HepG2 (cell line): ENCODE measurements at places on chromosomes 5 and 9. TPM values are rescaled to one million over a fixed set of nuclear protein-coding genes. Genes with fewer than 3 reads are reported as not detected.

The ENTPD8 gene
- total RNA-seq, result 0.21 and 0.44 TPM in 2 replicates

The DTWD2 gene
- 6.0 and 7.9 TPM in 2 replicates for total RNA-seq

The KCNV2 gene
- not detected in 2 replicates for total RNA-seq

The UBE2D2 gene
- total RNA-seq, result 109 and 118 TPM in 2 replicates

The CCDC152 gene
- total RNA-seq, result 0.15 and 0.20 TPM in 2 replicates

The ANKRD18A gene
- total RNA-seq, result 4.3 and 5.9 TPM in 2 replicates

The COL5A1 gene
- total RNA-seq, result not detected in 2 replicates

The PDCD1LG2 gene
- not detected in 2 replicates for total RNA-seq

DNA sequence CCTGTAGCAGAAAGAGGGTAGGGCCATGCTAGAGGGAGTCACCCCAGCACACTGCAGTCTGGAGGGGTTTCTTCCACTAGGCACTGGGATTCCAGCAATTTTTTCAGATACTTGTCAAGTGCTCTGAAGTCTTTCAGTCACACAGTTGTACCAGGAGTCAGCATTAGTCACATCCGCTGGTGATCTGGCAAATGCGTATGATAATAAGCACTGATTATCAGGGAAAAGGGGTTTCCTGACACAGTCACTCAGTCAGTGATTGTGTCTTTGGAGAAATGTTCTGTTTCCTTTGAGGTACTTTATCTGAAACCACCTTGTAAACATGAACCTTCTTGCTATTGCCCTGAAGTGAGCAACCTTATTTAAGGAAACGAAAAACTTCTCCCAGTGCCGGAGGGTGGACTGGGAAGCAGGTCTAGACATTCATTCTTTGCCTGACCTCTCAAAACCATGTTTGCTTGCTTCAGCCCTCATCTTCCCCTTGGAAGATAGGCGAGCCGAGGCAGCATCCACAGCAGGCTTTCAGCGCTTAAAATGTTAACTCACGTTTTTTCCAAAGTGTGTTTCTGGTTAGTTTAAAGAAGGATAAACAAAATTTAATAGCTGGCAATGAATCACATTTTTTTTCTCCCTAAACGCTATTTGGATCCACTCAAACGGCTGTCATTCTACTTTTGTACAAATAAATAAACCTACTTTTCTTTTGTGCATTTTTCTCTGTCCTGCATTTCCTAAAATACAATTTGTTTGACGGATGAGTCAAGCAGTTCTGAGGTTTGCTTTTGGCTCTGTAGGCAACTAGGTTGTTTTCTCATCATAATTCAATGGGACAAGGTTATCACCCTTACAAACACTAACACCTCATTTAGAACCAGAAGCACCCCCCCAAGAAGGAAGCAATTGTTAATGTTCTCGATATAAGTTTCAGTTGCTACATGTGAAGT, 77.7 kb downstream of the FOXD1 start:
- peaks cover 37% of the 10 kb centered on the region for H3K27me3 ChIP-seq
- DNase-seq, result no peak
- H3K27ac ChIP-seq, result no peak overlapping the region
- no peak overlapping the region for H3K4me3 ChIP-seq

GRCh38 chr9:32565967-32566366, 7.0 kb downstream of the NDUFB6 start:
- no peak overlapping the region for H3K4me3 ChIP-seq
- H3K4me1 ChIP-seq, result peaks cover 5% of the 10 kb centered on the region
- peaks cover 40% of the 10 kb centered on the region; the same call in 2 of the 3 replicates for H3K36me3 ChIP-seq
- H3K27me3 ChIP-seq, result no peaks in the 10 kb centered on the region
- H3K27ac ChIP-seq, result no peak overlapping the region
- DNase-seq, result no peak

- peaks cover 11% of the 10 kb centered on the region for H3K27me3 ChIP-seq
- DNase-seq, result peak; percentile 18
- H3K36me3 ChIP-seq, result no peaks in the 10 kb centered on the region
- no peaks in the 10 kb centered on the region for H3K4me1 ChIP-seq
Measured at GRCh38 chr5:180607861-180608571, 16.7 kb upstream of the SCGB3A1 start.

DNA sequence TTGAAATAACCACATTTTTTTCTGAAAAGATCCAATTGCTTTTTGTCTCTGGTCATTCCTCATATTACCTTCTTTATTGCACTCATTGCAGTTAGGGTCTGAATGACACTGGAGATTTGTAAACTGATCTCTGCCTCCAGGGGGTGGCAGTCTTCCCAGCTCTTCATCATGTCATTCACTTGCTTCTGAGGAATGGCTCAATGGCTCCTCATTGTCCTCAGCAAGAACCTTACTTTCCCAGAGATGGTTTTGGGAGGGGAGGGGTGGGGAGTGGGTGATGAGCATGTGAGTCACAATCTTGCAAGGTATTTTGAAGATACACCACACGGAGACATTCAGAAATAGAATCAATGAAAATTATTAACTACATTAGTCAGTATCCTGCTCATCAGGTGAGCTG, 159.8 kb upstream of the GAS1 start:
- H3K36me3 ChIP-seq, result no peaks in the 10 kb centered on the region
- H3K27me3 ChIP-seq, result no peaks in the 10 kb centered on the region
- DNase-seq, result no peak
- H3K27ac ChIP-seq, result no peak overlapping the region
- no peaks in the 10 kb centered on the region for H3K4me1 ChIP-seq

DNA sequence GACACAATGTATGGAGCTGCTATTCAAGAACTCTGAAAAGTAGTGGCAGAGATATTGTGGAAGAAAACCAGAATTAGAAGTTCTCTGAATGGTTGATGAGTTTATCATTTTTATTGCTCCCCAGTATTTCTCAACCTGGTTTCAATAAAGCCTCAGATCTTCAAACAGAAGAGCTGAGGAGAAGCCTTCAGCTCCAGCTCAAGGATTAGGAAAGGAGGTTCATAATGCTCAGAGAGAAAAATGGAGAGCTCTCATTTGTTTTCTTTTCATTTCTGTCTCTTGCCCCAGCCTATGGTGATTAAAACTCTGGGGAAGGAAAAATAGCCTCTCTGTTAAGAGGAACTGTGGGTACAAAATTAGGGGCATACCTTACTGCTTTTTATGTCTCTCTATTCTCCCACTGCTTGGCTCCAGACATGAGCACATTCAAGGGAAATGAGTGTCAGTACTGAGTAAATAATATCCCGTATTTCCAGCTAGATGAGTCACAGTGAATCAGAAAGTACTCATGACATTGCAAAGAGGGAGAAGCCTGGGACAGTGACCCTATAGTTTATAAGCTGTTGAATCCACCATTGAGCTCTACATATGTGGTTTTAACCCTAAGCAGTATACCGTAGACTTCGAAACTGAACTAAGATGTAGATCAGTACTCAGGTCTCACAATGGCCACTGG, 138.1 kb downstream of the EMB start:
- H3K36me3 ChIP-seq, result no peaks in the 10 kb centered on the region
- H3K4me1 ChIP-seq, result no peaks in the 10 kb centered on the region
- H3K27ac ChIP-seq, result no peak overlapping the region

DNA sequence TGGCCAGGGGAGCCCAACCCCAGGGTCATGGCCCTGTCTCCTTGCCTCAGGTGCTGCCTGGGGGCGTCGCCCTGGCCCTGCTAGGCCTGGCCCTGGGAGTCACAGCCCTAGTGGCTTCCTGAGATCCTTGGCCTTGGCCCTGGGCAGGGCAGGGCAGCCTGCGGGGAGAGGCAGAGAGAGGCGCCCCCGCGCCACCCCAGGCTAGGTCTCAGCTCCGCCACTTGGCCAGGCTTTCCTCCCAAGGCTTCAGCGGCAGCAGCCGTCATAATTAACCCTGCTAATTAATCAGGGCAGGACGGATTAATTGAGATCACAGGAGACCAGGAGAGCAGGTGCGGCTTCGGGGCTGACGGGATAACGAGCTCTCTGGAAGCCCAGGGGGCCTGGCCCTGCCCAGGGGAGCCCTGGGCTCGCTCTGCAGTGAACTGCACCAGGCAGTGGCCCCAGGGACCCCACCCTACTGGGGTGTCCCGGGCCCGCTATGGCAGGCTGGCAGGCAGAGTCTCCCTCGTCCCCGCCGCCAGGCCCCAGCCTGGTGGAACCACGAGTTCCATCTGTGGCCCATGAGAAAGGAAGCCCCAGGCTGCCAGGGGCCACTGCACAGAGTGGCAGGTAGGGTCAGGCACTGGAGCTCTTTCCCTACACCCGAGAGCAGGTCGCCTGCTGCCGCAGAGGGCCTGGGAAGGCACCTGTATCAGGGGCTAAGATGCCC, 269.6 kb downstream of the PBX3 start:
- H3K27me3 ChIP-seq, result peaks cover 6% of the 10 kb centered on the region; the same call in 1 of the 3 replicates
- no peak for DNase-seq
- H3K4me1 ChIP-seq, result no peaks in the 10 kb centered on the region
- H3K4me3 ChIP-seq, result no peak overlapping the region
- no peak overlapping the region for H3K27ac ChIP-seq
- no peaks in the 10 kb centered on the region for H3K36me3 ChIP-seq

- no peak overlapping the region for H3K27ac ChIP-seq
- no peaks in the 10 kb centered on the region for H3K4me1 ChIP-seq
- H3K36me3 ChIP-seq, result no peaks in the 10 kb centered on the region
- no peak overlapping the region for H3K4me3 ChIP-seq
- H3K27me3 ChIP-seq, result no peaks in the 10 kb centered on the region
Measured at GRCh38 chr9:34862836-34863235, 95.2 kb upstream of the PHF24 start.

DNA sequence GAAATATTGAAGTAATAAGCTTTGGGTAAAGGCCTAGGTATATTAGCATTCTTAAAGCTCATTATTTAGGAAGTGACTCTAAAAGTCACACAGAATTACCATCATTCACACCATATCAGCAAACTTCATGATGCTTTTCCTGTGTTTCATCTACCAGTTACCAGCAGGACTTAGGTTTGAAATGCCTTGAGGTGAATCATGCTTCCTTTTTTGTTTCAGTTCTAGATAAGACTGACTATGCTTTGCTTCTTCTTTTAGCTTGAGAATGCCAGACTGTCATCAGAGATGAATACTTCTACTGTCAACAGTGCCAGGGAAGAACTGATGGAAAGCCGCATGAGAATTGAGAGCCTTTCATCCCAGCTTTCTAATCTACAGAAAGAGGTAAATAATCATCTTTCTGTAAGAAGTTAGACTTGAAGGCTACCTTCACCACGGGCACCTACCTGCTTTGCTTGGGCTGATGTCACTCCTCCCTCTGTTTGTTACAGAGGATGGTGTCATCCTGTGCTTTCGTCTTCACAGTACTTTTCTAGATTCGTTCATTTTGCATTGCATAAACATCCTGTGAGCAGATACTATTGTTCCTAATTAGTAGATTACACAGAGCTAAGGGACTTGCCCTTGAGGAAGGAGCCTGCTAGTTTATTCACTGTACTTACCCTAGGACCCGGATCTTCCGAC, 34.7 kb downstream of the LMNB1 start:
- H3K4me1 ChIP-seq, result no peaks in the 10 kb centered on the region
- DNase-seq, result no peak
- H3K4me3 ChIP-seq, result no peak overlapping the region
- no peak overlapping the region for H3K27ac ChIP-seq
- peaks cover 66% of the 10 kb centered on the region for H3K36me3 ChIP-seq
- no peaks in the 10 kb centered on the region for H3K27me3 ChIP-seq

DNA sequence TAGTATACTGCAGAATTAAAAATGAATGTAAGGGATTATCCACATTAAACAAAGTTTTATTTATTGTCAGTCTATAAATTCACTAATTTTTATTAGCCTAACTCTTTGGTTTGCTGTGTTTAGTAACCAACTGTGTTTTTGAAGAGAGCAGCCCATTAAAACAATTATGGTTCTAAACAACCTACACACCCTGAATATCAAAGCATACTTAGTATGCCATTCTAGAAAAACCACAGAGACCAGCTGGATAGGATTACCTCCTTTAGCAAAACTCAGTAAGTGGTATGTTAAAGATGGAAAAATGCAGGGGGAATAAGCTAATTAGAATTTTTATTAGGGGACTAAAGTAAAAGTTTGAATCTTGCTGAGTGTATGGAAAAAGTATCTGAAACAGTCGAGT, 1981.7 kb upstream of the NUDT12 start:
- no peak overlapping the region for H3K27ac ChIP-seq
- H3K36me3 ChIP-seq, result no peaks in the 10 kb centered on the region
- no peak for DNase-seq
- H3K27me3 ChIP-seq, result no peaks in the 10 kb centered on the region

DNA sequence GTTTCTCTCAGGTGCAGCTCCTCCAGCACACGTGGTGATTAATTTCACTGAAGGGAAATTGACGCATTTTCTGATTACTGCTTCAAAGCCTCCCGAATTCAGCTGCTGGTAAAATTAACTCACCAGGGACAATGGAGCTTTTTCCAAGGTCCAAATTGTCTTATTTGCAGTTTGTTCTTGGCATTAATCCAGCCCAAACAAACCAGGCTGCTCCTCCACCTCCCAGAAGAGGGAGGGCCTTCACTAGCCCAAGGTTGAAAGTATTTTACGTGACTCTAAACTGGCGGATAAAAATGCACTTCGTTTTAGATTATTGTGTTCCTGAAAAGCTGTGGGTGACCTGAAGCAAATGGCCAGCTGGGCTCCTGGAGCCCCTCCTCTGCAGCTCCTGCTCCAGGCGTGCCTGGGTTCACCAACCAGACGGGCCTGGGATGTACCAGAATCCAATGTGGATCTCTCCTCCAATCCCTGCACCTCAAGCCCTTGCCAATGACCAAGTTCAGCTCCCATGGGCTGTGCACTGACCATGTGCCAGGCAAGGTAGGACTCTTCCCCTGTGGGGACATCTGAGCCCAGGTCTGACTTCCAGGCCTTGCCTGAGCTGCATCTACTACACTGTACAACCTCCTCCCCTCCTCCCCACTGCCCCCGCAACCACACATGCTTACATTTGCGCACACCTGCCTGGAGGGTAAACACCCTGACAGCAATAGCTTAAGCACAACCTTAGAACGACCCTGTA, 193.4 kb downstream of the CDK5RAP2 start:
- H3K36me3 ChIP-seq, result peaks cover 3% of the 10 kb centered on the region
- peaks cover 90% of the 10 kb centered on the region for H3K4me1 ChIP-seq
- H3K4me3 ChIP-seq, result peak overlapping the region; percentile 46
- H3K27me3 ChIP-seq, result no peaks in the 10 kb centered on the region
- H3K27ac ChIP-seq, result peak overlapping the region; percentile 94

DNA sequence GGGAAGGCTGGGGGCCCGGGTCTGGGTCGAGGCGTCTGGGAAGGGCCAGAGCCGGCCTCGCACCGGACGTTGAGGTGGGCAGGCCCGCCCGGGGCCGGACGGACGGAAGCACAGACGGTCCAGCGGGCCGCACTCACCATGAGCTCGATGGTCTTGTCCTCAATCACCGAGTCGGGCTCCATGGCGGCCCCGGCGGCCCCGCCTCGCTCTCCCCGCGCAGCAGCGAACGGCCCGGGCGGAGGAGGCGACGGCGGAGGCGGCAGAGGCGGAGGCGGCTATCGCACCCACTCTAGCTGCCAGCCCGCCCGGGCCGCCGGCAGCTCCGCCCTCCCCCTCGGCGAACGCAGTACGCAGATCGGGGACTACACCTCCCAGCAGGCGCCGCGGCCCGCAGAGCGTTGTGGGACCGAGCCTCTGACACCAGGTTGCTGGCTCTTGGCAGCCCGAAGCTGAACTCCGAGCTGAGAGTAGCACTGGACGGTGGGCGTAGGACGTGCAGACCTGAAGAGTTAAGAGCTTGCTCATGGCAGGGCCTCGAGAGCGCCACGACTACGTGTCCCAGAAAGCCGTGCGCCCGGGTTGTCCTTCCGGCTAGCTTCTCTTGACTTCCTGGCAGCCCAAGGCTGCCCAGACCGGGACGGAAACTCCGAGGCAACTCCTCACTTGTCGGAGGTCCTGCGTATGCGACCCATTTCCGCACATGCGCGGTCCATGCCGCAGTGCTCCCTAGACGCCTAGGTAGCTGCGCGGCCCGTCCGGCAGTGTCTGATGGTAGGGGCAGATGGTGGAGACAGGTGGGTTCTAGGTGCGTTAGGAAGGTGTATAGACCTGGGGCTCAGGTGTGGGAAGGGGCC, at the start of gene FBXW11:
TSS of gene FBXW11 (minus strand) at position 318 of the 854 bp plus-strand sequence. CDS start at position 182, 136 bp downstream.
- peak; percentile 94 for DNase-seq
- no peaks in the 10 kb centered on the region for H3K36me3 ChIP-seq
- H3K27me3 ChIP-seq, result peaks cover 4% of the 10 kb centered on the region; the same call in 1 of the 3 replicates
- H3K4me3 ChIP-seq, result peak within 1 kb of the TSS; percentile 78
- peak within 1 kb of the TSS; percentile 98 for H3K27ac ChIP-seq
